Inflammatory macrophage treated with lipopolysaccharide for 4 hours (primary cell): ENCODE measurements at places on chromosomes 16 and 17.

- DNase-seq = no peak
Measured at GRCh38 chr16:23642246-23642774, 1.0 kb downstream of the DCTN5 start.

GRCh38 chr17:48150597-48151001 is 43.0 kb downstream of the SNX11 start:
- DNase-seq = no peak

GRCh38 chr16:88700636-88701482 is 5.3 kb downstream of the RNF166 start:
- peak; percentile 94 for DNase-seq

- no peak for DNase-seq
Measured at GRCh38 chr17:82791532-82791931, 39.7 kb downstream of the TBCD start.

- no peak for DNase-seq
Measured at GRCh38 chr17:66522591-66523272, 220.3 kb downstream of the PRKCA start.

DNA sequence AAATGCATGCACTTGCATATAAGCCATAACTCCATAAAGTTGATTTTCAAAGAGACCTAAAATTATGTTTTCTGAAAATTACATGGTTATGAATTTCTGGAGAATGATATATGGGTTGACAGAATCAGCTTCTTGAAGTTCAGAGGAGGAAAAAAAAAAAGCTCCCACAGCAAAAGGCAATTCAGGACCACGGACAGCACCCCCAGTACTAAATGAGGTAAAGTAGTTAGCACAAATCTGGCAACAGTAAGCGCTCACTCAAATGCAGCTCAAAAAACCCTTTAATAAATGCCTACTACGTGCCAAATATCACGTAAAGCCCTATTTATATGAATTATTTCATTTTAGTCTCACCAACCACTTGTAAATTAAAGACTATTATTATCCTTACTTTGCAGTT is 135.2 kb downstream of the SHISA9 start:
- no peak for DNase-seq

- DNase-seq = peak; percentile 3
Measured at GRCh38 chr17:74123350-74123749, 80.1 kb upstream of the RPL38 start.

GRCh38 chr17:44105941-44106340 is 17.5 kb downstream of the HDAC5 start:
- no peak for DNase-seq

DNA sequence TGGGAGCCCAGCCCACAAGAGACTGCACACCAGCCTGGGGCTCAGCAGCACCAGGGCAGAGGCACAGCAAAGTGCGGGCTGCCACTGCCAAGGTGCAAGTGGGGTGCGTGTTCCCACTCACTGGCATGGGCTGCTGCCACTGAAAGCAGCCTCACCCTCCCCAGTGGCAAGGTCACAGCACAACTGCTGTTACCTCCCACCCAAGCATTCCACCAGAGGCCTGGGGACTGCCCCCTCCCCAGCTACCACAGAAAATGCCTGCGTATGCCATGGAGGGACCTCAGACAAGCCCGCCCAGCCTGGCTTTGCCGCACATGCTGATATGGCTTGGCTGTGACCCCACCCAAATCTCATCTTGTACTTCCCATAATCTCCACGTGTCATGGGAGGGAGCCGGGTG is 33.1 kb downstream of the MEAK7 start:
- DNase-seq = no peak

DNA sequence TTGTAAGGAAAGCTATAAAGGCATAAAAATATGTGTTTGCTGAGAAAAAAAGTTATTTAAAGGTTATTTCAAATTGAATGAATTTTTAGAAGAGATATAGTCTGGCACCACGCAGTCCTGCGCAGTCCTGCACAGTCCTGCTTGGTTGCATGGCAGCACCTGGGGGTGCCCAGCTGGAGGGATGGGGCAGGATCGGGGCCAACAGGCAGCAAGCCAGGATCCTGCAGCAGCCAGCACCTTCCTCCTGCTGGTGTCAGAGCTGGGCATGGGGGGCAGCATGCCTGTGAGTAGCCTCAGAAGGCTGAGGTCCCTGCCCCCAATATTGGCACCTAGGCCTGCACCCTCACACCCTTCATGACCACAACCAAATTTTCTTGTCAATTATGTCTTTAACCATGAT is 46.0 kb downstream of the GLG1 start:
- no peak for DNase-seq

DNA sequence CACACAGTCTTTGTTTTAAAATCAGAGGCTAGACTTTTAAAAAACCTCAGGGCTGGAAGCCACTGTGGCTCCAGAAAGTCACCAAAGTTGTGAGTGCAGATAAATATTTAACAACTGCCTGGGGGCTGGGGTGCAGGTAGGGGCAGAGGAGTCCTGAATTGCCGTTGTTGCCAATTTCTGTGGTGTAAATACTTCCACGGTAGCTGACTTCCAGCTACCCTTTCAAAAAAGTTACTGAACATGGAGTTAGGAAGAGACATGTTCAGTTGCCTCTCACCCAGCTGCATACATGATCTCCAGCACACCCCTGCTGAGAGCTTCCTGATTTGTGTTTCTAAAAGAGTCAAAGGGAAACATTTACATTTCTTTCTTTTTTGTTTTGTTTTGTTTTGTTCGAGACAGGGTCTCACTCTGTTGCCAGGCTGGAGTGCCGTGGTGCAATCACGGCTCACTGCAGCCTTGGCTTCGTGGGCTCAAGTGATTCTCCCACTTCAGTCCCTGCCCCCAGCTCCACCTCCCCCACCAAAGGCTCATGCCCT is 58.7 kb downstream of the PLXDC1 start:
- DNase-seq = peak; percentile 36

- peak; percentile 80 for DNase-seq
Measured at GRCh38 chr17:62882878-62883277, 74.8 kb upstream of the MARCHF10 start.

DNA sequence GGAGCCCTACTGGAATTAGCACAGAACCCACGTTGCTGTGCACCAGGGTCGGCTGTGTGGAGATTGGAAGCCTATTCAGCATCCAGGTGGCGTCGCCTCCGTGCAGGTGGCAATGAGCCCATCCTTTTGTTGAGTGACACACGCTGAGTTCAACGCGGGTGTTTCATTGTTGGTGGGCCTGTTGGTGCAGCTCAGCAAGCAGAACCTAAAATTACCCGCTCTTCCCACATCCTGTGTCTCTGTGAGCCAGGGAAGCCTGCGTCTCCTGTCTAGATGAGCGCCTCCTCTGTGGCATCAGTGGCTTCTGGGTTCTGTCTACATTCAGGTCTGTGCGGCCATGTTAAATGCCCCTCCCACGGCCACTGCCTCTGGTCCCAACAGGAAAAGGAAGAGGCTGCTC is 14.5 kb downstream of the CD2BP2 start:
- DNase-seq = no peak

DNA sequence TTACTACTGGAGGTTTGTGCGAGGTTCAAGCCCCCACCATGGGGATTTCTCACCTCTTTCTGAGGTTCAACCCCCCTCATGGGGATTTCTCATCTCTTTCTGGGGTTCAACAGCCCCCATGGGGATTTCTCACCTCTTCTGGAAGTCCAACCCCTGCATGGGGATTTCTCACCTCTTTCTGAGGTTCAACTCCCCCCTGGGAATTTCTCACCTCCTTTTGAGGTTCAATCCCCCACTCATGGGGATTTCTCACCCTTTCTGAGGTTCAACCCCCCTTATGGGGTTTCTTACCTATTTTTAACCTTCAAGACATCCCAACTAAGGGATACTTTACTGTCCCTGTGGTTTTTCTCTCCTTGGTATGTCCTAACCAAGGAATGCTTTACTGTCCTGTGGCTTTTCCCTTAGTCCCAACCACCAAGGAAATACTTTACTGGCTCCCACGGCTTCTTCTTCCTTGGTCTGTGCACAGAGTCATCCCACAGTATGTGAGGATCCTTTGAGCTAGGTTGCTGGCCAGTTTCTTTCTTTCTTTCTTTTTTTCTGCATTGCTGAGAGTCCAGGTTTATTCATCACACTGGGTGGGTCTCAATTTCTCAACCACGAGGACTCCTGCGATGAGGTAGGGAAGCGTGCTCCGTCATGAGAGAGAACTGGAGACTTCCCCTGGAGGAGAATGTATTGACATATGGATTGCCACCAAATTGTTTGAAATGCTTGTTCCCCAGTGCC is 2140.2 kb downstream of the TP53TG3F start:
- no peak for DNase-seq

GRCh38 chr17:83095016-83095415 is 15.6 kb downstream of the METRNL start:
- no peak for DNase-seq

DNA sequence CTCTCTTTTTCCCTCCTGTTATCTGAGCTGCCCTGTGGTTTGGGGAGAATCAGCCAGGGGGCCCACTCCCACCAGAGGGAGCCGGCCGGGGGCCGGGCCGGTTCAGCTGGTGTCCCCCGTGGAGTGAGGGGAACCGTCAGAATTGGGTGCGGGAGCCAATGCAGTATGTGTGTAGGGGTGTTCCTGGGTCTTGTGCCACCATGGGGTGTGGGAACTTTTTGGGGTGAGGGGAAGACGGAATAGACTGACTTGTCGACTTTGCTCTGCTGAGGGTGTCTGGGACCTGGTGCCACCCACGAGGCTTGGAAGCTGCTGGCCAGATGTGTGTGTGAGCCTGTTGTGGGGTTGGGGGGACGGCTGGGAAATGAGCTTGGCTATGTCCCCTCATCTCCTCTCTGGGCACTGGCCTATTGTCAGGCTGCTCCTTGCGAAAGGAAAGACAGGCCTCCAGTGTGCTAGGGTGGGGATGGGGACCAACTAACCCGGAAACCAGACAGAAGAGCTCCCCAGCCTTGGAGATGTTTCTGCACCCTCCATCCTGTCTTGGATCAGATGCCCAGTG is 9.9 kb downstream of the RARA start:
- DNase-seq = no peak

GRCh38 chr17:3923466-3924190 is 7.4 kb upstream of the P2RX1 start:
- no peak for DNase-seq

- DNase-seq = no peak
Measured at GRCh38 chr16:89491974-89492687, 1.8 kb upstream of the ANKRD11 start.

GRCh38 chr16:54268340-54268739 is 18.2 kb downstream of the IRX3 start:
- DNase-seq = no peak

DNA sequence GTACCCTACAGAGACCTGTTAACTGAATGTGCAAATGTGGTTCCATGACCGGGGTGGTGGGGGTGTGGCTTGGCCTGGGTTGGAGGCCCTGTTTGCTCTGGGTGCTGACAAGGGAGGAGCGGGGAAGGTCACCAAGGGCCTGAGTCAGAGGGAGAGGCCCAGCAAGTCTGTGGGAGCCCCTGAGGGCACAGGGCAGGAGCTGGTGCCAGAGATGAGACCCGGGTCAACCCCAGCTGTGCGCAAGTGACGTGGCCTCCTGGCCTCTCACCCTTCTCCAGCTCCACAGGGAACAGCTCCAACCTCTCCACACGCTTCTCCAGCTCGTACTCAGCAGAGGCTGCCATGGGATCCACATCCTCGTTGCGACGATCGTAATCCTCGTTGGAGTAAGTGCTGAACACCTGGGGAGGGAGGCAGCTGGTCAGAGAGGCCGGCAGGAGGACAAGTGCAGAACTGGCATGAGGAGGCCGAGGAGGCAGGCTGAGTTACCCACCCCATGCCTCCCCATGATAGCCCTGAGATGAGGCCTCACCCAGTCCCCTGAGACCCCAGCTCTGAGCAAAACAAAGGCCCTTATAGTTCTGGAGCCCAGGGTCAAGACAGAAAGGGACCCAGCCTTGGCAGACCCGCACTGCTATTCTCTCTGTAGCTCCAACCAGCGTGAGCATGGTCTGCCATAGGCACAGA is 5.5 kb downstream of the PPP1R9B start:
- DNase-seq = no peak

DNA sequence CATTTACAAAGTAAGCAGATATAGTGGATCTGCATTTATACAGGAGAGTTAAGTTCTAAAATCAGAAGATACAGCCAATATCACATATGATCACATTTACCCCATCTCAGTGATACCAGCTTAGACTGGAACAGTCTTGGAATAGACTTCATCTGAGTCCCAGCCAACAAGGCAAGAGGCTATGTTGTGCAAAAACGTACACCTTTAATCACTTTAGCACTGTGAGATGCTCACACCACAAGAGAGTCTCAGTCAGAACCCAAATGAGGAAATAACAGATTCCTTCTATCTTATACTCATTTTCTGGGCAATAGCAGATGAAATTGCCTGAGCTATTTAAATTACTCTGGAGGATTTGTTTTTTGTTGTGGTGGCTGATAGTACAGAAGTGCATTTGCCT is 145.6 kb downstream of the ANKFN1 start:
- DNase-seq = no peak

DNA sequence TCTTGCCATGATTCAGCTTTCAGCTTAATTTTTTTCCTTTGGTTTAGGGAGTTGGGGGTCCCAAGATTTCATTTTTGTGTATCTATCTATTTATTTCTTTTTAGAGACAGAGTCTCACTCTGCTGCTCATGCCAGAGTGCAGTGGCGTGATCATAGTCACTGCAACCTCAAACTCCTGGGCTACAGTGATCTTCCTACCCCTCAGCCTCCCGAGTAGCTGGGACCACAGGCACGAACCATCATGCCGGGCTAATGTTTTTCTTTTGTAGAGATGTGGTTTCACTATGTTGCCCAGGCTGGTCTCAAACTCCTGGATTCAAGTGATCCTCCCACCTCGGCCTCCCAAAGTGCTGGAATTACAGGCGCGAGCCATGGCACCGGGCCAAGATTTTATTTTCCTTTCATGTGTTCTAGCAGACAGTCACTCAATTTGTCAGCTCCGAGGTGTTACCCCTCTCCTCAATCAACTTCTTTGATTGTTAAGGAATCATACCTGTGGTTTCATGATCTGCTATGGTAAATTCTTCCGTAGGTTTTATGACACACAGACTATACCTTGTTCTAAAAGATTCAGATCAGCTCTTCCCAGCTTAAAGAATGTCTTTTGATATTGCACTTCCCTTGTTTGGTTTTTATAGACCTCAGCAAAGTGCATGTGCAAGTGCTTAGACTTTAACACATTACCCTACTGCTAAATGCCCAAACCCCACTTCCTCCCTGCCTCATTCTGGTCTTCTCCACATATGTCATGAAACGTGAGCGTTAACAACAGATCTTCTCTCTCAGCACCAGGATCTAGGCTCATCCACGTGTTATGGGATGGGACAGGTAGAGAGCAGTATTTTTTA is 13.0 kb downstream of the UNC45B start:
- no peak for DNase-seq

GRCh38 chr17:74353446-74354060 is 8.1 kb downstream of the BTBD17 start:
- DNase-seq = no peak

- no peak for DNase-seq
Measured at GRCh38 chr17:61368049-61368831, 31.4 kb upstream of the TBX2 start.
